ENCODE measurements at places on chromosomes 7 and 10.
A peak's percentile ranks its signal among the peaks of the same experiment; 100 is the strongest.

GRCh38 chr7:31747553-31747952 is 60.5 kb downstream of the PPP1R17 start:
- DNase-seq, result no peak

GRCh38 chr7:35720849-35721248 is 25.9 kb upstream of the HERPUD2 start:
- no peak for DNase-seq

DNA sequence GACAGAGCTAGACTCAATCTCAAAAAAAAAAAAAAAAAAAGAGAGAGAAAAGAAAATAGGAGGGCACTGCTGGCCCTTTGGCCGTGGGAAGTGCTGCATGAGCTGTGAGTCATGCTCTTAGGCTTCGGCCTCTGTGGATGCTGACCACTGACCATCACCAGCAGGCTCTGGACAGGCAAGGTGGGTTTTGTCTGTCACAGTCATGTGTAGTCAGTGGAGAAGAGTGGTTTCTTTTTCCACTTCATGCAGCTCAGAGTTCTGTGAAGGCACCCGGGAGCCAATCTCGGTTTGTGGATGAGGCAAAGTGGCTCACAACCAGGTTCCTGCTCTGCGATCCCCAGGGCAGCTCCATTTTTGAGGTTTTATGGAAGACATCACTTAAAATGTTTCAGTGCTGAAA is 58.1 kb downstream of the PRTFDC1 start:
- DNase-seq, result no peak

- DNase-seq, result peak; percentile 16
These were observed 80.7 kb downstream of the AGMO start for GRCh38 chr7:15481132-15481531.

DNA sequence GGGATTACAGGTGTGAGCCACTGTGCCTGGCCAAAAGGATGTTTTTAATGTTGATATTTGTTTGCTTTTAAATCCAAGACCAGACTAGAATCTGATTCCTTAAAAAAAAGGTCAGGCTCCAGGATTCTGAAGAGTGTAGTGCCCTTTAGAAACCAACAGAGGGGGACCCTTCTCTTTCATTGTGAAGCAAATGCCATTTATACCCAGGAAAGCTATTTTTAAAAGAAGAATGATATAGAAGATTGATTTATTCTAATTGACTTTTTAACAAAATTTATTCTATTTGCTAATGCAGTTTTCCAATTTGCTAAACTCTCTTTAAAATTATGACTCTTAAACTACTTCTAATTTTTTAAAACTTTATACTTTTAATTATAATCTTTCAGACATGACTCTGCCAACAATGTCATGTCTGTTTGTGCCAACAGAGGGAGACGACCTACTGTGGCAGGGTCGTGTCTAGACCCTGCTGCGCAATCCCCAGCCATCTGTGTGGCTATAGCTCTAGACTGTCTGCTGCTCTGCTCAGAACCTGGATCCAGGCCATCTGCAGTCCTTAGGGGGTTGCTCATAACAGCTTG is 201.0 kb upstream of the IMMP2L start:
- DNase-seq, result peak; percentile 55

DNA sequence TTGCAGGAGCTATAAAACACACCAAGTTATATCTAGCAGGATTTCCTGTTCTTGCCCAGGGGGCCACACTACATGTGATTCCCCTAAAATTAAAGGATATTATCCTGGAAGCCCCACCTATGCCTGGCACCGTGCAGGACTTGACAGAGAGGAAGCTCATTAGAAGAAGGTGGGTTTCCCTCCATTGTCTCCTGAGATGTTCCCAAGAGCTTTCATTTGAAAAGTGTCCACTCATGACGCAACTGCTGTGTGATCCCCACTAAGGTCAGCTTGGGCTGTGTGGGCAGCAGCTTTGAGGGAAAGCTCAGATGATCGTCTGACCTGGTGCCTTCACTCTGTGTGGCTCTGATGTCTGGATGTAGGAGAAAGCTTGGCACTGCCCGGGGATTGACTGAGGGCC is 53.5 kb downstream of the RAMP3 start:
- DNase-seq, result no peak

GRCh38 chr10:99430116-99430450 is 341 bp downstream of the GOT1 start:
- DNase-seq, result no peak

All from fibroblast of skin of back (primary cell).